H9 (cell line): ENCODE measurements at places on chromosomes 3 and 15.

DNA sequence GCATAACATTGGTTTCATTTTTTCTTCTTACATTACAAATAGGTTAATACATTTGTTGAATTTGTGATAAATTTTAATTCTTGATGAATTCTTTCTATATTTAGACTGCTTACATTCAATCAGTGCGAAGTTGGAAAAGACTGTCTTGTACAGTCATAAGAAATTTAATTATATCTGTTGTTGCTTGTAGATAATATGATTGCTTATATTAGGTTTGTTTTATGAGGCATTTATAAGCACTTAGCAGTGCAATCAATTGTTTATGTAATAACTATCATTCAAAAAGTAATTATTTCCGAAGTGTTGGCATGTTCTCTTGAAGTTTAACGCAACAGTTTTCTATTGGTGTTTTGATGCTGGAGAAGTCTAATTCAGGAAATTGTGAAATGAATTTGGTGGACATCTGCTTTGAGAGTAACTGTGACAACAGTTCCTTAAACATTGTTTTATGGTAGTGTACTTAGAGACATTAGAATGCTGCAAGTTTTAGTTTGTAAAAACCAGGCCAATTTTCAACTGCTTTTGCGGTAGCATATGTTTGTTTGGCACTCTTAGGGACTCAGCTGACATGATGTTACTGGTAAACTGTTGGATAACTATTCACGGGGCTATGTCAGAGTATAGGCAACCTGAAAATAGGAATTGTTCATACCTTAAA, 99.7 kb downstream of the NAALADL2 start:
- DNase-seq = no peak

- no peak for DNase-seq
Measured at GRCh38 chr3:15635121-15635661, 33.6 kb downstream of the BTD start.

- peak; percentile 49 for DNase-seq
Measured at GRCh38 chr3:23999012-23999641, 54.0 kb downstream of the NR1D2 start.

DNA sequence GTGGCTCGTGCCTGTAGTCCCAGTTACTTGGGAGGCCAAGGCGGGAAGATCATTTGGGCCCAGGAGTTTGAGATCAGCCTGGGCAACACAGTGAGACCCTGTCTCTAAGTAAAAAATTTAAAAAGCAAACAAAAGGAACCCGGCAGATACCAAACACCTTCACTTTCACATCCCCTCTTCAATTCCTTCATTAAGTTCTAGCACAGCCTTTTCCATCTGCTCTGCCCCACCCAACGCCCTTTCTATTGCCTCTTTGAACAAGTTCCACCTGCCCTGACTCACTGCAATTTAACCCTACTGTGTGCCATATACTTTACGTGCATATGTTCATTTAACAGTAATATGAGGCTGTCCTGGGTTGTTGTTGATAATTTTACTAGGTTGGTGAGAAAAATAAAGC, 12.4 kb upstream of the SPG11 start:
- DNase-seq = no peak

DNA sequence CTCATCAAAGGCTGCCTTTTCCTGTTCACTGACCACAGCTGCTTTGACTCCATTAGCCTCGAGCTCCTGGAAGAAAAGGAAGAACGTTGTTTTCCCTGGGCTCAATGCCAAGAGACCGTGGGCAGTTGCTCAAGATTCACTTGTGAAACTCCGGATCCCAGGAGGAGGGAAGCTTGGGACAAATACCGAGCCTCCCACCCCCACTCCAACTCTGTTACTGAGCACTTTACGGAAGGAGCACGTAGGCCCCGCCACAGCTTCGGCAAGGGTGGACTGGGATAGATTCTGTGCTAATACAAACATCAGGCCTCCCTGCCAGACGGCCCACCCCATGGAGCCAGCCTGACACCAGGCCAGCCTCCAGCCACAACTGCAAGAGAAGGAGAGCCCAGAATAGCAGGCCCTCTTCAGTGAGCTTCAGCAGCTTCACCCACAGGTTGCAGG, 10.8 kb upstream of the FANCD2 start:
- no peak for DNase-seq

GRCh38 chr15:95365511-95366107, 964.9 kb upstream of the NR2F2 start:
- DNase-seq = no peak

GRCh38 chr15:80970018-80970657, 19.5 kb downstream of the MESD start:
- DNase-seq = no peak

- no peak for DNase-seq
Measured at GRCh38 chr3:182503401-182503800, 289.9 kb upstream of the ATP11B start.

- no peak for DNase-seq
Measured at GRCh38 chr3:152235709-152236298, 32.9 kb upstream of the MBNL1 start.

DNA sequence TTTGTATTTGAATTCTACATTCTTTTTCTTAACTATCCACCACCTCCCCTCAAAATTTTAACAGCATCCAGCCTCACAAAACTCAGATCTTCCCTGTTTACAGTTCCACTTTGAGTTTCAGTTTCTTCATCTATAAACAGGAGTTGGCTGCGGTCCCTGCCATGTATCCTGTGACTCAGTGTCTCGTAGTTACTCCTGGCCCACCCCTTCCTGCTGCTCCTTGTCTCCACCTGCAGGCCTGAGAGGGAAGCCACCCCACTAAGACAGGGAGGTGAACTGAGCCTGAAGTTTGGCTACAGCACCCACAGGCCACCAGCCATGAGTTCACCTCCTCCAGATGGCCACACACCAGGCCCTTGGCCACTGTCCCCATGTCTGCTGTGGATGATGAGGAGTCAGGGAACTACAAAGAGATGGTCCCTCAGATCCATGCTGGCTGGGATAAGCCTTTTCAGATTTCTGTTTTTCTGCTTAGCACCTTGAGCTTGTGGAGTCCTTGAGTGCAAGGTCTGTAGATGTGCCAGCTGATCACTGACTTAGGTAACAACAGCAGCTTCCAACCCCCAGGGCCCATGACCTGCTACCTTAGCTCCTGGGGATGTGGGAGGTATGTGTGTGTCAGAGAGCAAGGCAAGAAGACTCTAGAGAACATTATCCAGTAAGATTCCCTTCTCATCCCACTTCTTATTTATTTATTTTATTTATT, 37.5 kb downstream of the CD86 start:
- peak; percentile 41 for DNase-seq

DNA sequence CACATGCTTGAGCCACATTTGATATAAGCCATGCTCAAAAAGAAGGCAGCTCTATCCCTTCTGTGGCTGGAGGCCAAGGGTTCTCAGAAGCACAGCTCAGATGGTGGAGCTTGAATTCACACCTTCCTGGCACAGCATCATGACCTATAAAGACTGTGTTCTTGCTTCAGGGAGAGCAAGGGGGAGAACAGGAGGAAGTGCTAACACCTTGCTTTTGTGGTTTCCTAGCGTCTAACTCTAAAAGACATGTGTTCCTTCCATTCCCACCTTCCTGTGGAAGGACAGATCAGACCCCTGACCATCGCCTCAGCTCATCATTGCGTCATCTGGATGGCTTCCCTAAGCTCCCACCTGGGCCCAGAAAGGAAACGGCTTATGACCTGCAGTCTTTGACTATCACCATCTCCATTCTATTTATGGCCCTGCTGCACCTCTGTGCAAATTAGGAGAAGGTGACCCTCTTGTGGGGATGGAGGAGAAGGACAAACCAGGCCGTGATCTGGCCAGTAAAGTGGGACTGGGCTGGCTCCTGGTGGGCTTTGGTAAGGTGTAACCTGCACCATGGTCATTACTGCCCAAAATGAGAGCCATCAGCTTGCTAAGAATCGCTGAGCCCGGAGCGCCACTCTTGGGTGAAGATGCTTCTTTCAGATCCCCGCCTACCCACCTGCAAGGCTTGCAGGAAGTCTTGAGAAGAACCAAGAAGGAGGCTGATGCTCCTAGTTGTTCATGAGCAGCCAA, 128.5 kb downstream of the SERPINI1 start:
- no peak for DNase-seq

- no peak for DNase-seq
Measured at GRCh38 chr3:114764056-114764492, 383.0 kb downstream of the ZBTB20 start.

DNA sequence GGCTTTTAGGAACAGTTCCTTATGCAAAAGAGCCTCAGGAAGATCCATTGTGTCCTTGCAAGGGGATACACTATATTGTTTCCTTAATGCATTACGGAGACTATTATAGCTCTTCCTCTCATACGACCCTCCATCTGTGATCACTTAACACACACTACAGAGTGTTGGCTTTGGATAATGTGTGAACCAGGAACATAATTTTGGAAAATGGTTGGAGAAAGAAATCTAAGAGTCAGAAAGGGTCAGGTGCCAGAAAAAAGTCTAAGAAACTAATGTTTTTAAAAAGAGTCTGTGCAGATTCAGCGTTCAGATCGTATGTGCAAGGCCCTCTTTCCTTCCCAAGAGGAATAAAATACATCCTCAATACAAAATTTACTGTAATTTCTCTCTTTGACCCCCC, 27.3 kb downstream of the LRRN1 start:
- no peak for DNase-seq

- DNase-seq = no peak
Measured at GRCh38 chr15:62564886-62565633, 400.0 kb upstream of the C2CD4B start.
